IMR-90 (cell line): ENCODE measurements at places on chromosomes 6 and 20. TPM values are rescaled to one million over a fixed set of nuclear protein-coding genes. Genes with fewer than 3 reads are reported as not detected.
A peak's percentile ranks its signal among the peaks of the same experiment; 100 is the strongest.

The HSPA12B gene
- not detected in 2 replicates for total RNA-seq

The BTNL2 gene
- not detected in 2 replicates for total RNA-seq

- H3K4me1 ChIP-seq: peaks cover 2% of the 10 kb centered on the region; the same call in 1 of the 2 replicates
- no peak overlapping the region for H3K4me3 ChIP-seq
- no peak overlapping the region for H3K27ac ChIP-seq
- no peaks in the 10 kb centered on the region; the same call in 1 of the 2 replicates for H3K36me3 ChIP-seq
These were observed 60.4 kb upstream of the AKAP12 start for GRCh38 chr6:151179321-151179720.

GRCh38 chr6:152305672-152306071, 331.5 kb downstream of the SYNE1 start:
- H3K27ac ChIP-seq: no peak overlapping the region; the same call in 1 of the 2 replicates
- no peak overlapping the region for H3K4me3 ChIP-seq
- peaks cover 22% of the 10 kb centered on the region for H3K36me3 ChIP-seq
- no peaks in the 10 kb centered on the region for H3K27me3 ChIP-seq
- peaks cover 2% of the 10 kb centered on the region; the same call in 1 of the 2 replicates for H3K4me1 ChIP-seq

- H3K36me3 ChIP-seq: no peaks in the 10 kb centered on the region
- H3K27me3 ChIP-seq: no peaks in the 10 kb centered on the region
- no peak overlapping the region for H3K27ac ChIP-seq
- no peak overlapping the region for H3K4me3 ChIP-seq
These were observed 36.2 kb upstream of the RNF24 start for GRCh38 chr20:4051413-4052138.

DNA sequence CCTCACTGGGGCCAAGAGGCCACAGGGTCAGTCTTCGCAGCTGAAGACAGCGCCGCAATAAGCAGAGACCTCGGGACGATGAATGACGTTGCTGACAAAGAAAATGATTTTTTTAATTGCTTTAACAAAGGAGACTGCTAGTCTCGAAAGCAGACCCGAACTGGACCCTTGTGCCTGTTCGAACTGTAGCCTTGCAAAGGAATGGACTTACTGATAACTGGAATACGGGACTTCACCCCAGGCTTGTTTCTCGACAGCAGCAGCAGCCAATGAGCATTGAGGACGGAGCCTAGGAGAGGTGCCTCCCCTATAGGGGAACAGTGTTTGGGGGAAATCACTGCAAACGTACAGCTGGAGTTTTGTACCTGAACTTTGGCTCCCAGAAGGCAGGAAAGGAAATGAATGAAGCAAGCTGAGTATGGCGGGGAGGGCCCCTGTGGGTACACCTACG, 1.3 kb upstream of the TAF4 start:
- H3K27ac ChIP-seq: peak overlapping the region; percentile 22
- peaks cover 16% of the 10 kb centered on the region for H3K4me1 ChIP-seq
- no peaks in the 10 kb centered on the region for H3K27me3 ChIP-seq
- H3K36me3 ChIP-seq: 0 out of 2 replicates have a peak, but pooled peaks cover 1% of the 10 kb centered on the region
